ENCODE measurements at places on chromosomes 1 and 21.

- DNase-seq, result no peak
Observed at GRCh38 chr21:42698733-42699132, 45.3 kb downstream of the PDE9A start.

GRCh38 chr1:208775841-208776240 is 531.7 kb upstream of the PLXNA2 start:
- no peak for DNase-seq

DNA sequence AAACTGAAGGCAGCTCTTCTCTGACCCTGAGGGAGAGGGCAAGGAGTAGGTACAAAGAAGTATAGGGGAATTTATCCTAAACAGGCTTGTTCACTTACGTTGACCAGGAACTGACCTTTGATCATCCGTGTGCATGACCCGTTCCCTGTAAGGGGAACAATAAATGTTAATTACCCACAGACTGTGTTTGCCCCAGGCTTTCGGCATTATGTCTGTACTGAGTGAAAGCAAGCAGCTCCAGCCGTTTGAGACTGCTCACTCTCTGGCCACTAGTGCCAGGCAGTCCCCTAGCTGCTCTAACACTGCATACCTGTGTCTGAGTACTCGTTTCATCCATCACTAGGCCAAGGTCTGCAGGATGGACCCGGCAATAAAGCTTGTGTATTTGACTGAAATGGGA is 1365.3 kb downstream of the NCAM2 start:
- DNase-seq, result no peak

DNA sequence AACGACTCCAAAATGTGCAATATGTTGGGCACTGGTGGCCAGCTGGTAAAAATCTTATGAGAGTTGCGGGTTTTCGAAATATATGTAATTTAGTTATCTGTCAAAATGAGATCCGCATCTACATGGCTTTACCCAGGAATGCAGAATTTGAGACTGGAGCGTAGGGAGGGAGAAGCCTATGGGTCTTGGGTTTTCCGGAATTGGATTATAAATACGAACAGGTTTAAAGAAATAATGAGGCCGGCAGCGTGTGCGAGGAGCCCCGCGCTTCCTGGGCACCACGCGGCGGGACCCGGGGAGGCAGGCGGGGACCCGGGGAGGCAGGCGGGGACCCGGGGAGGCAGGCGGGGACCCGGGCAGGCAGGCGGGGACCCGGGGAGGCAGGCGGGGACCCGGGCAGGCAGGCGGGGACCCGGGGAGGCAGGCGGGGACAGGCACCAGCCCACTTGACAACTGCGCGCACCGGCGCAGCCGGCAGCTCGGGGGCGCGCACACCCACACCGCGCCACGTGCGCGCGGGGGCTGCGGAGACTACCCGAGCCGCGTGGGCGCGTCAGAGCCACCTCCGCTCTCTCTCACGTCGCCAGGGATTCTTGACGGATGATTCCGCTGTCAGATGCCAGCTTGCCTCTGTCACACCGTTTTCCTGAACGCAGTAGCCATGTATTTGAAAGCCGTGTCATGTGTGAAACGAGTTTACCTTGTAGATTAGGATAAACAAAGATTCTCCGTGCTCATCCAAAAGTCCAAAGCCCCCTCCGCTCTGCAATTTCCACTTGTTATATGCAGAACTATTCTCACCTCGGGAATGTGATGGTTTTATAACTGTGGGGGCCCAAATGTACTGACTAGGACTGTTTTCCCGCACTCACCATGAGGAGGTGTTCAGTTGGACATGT is 54.3 kb upstream of the HNRNPU start:
- peak; percentile 24 for DNase-seq

DNA sequence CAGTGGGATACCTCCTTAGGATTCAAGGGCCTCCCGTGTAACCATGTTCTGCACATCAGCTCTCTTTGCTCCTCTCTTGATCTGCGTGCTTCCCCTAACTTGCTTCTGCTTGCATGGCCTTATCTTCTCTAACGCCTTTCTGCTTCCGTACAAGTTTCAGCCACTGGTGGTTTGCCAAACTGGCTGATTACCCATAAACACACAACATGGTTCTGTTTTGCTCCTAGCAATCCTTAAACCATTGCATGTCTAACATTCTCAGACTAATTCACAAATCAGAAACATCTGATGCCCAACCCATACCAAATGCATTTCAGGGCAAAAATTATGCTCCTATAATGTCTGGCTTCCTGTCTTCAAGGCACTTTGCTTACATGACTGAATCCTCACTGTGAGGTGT is 166.4 kb downstream of the PBX1 start:
- DNase-seq, result no peak

GRCh38 chr1:58067082-58067481 is 479.4 kb downstream of the OMA1 start:
- no peak for DNase-seq

DNA sequence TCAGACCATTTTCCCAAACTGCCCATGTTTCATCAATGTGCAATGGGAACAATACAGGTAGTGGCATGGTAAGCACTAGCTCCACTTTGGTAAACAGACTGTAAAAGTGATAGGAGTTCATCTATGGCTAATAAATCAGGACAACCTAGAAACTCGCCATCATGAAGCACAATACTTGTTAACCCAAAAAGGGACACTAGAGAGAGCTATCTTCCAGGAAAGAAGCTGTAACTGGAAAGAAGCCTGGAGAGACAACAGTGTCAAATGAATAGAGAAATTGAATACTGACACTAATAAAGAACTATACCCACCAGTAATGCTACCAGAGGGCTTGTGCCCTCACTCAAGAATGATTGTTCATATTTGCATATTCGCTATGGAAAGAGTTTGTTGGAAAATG is 164.7 kb upstream of the RGS18 start:
- DNase-seq, result no peak

DNA sequence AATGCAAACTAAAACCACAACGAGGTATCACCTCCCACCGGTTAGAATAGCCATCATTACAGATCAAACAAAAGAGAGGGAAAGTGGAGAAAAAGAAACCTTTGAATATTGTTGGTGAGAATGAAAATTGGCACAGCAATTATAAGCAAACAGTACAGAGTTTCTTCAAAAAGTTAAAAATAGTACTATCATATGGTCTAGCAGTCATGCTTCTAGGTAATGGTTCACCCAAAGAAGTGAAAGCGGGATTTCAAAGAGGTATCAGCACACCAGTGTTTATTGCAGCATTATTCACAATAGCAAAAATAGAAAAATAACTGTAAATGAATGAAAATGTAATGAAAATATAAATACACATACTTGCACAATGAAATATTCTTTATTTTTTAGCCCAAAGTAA is 8.2 kb downstream of the OR2T10 start:
- DNase-seq, result no peak

- DNase-seq, result no peak
Observed at GRCh38 chr1:228737601-228738041, 2.3 kb downstream of the RHOU start.

DNA sequence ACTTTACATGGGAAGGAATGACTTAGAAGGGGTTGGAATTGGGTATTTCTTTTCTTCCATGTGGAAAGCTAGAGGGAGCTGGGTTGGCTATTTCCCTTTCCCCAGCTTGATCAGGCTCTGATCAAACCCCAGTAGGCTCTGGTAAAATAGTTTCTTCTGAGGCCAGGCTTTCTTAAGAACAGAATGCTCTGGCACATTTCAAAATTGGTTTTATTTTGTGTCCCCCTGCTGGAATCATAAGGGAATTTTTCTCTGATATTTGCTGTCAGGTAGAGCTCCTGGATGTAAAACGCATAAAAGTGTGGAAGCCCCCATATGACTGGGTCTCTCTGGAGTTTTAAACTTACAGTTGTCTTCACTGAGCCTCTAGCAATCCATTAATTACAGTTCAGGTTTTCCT is 17.1 kb upstream of the APOBEC4 start:
- DNase-seq, result no peak

DNA sequence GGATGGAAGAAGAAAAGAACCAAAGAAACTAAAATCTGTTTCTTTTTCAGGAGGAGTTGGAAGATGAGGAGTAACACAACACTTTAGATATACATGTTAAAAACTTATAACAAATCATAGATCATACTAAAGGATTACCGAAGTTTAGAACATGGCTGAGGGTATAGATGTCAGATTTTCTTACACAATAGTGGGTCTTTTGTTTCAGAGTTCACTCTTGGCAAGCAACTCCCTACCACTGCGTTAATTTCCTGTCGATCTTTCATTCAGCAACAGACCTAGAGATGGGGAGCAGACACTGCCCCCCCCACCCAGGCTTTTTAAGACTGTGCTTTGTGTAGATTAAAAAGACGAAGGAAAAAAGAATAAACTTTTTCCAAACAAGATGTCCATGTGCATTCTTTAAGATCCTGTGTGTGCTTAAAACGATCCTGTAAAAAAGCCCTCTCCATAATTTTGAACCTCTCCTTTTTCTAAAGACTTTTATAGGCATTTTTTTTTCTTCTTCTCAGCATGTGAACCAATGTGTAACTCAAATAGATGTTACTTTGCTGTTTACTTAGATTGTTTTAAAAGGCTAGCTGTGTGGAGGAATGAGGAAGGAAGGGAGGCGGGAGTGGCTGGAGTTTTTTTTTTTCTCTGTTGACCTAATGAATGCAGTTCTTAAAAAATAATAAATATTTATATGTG is 50.4 kb downstream of the NFIA start:
- no peak for DNase-seq

- no peak for DNase-seq
Observed at GRCh38 chr1:159946242-159947187, 1.1 kb upstream of the IGSF9 start.

GRCh38 chr1:60896701-60897363 is 185.5 kb upstream of the NFIA start:
- no peak for DNase-seq

GRCh38 chr1:63466181-63466580 is 56.8 kb downstream of the ITGB3BP start:
- no peak for DNase-seq

DNA sequence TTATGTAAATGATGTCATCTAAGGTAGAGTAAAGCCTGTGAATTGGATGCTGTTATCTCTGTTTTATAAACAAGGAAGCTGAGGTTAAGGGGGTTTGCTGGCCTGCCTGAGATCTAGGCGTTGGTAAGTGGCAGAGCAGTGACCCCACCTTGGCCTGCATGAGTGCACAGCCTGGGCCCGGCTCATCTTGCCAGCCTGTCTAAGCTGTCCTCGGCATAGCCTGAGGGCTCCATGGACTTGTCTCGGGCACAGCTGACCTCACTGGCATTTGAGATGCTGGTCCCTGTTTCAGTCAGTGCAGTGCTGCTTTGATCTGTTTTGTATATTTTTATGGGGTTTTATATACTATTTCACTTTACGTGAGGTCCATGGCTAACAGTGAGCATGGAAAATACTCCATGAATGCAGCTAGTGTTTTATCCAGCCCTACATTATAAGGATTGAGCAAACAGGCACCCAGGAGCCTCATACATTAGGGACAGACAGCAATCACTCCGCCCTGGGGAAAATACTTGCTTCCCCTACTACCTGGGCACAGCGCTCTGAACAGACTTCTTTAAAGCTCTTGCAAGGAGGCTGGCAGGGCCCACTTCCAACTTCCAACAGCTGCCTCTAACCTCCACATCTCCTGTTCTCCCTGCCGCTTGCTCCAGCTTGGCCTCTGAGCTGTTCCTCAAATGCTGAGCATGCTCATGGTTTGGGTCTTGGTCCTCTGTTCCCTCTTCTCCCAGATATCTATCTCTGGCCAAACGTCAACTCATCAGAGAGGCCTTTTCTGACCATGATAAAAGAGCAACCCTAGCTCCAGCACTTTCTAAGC is 150.6 kb upstream of the HMGB4 start:
- DNase-seq, result no peak

DNA sequence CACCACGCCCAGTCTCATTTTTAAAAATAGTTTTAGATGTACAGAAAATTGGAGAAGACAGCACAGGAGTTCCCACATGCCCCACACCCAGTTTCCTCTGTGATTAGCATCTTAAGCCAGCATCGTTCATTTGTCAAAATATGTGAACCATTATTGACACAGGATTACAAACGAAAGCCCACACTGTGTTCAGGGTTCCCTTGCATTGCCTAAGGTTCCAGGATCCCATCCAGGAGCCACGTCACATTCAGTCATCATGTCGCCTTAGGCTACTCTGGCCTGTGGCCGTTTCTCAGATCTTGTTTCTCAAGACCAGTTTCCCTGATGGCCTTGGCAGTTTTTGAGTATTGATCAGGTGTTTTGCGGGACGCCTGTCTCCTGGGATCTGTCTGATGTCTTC is 34.7 kb upstream of the TNFRSF1B start:
- DNase-seq, result no peak

DNA sequence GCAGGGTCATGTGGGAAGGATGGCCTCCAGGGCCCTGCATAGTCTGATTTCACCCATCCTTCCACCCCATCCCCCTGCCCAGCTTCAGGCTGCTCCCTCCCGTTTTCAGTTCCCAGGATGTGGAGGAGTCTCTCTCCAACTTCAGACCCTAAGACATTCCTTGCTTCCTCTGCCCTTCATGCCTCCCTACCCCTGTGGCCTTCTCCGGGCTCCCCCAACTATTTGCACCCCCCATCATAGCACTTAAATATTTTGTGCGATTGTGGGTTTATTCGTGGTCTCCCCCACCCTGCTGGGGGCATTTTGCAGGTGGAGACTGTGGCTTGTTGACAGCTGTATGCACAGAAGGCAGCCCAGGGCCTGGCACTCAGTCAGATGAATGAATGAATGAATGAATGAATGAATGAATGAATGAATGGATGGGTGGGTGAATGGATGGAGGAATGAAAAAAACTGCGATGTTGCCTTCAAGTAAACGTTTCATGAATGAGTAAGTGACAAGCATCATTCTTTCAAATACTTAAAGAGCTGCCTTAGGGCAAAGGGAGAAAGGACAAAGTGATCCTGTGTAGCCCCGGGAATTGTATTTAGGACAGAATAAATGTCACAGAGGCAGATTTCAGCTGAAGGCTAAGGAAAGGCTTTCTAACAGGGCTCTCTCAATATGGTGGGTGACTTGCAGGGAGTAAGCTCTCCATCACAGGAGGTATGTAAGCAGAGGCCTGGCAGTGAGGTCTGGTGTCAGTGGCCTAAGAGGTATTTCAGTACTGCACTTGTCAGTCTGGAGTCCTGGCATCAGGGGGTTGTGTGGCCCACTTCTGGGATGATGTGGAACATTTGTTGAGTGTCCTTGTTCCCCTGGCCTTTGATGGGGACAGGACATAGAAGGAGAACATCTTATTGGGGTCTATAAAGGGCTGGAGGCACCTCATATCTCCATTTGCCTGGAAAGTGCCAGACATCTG is 156.4 kb downstream of the PTPRU start:
- no peak for DNase-seq

DNA sequence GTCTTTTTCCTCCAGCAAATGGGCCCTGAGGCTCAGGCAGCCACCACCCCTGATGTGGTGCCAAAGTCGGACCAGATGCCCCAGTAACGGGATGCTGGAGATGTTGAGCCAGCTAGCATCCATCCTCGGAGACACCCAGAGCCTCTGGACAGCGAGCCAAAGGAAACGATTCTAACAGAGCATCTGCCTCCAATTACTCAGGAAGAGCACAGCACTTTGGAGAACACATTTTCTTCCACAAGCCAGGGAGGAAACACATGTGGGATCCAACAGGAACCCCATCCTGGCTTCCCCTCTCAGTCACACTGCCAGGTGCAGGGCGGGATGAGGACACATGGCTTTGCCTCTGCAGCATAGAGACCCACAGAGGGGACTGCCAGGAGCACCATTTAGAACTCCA is 44.9 kb downstream of the C1orf198 start:
- no peak for DNase-seq
